ENCODE measurements at places on chromosomes 1 and 21. TPM values are rescaled to one million over a fixed set of nuclear protein-coding genes. Genes with fewer than 3 reads are reported as not detected.

The CEP85 gene
- 18.0 TPM for total RNA-seq

The LHX4 gene
- total RNA-seq = 0.34 TPM

DNA sequence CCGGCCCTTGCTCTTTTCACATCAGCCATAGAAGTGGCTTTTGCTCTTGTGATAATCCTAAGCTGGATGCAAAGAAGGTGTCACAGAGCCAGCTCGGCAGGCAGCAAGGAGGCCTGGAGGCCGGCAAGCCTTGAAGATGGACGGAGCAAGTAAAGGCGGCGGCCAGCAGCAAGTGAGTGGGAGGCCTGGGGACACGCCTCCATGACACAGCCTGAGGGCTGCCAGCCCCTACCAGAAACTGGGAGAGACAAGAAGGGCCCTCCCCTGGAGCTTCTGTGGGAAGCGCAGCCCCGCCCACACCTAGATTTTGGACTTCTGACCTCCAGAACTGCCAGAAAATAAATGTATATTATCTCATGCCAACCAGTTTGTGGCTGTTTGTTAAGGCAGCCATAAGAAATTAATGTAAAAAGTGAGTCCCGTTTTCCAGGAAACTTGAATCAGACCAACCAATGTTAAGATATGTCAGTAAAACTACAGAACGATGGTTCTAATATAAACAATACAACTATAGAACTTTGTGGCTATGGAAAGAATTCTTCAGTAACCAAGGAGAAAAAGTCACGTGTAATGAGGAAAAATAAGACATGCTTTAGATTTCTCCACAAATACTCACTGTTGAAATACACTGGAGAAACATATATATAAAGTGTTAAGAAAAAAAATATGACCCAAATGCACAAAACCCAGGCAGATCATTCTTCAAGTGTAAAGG lies 49.9 kb downstream of the BACE2 start:
- DNase-seq = no peak

DNA sequence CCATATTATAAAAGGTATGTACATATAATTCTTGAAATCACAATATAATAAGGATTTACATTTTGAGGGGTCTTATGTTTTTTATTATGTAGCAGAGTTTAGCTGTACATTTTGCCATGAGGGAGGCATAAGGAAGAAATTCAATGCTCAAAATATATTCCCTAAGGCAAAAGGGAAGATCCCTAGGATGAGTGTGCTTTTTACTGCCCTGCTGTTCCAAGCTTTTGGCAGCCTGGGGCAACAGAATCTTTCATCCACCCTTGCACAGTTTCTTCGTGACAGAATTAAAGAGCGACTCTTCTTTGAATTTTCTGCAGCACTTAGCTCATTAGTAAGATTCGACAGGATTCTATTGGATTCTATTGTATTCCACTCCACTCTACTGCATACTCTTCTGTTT lies 39.5 kb upstream of the DAB1 start:
- DNase-seq = no peak

DNA sequence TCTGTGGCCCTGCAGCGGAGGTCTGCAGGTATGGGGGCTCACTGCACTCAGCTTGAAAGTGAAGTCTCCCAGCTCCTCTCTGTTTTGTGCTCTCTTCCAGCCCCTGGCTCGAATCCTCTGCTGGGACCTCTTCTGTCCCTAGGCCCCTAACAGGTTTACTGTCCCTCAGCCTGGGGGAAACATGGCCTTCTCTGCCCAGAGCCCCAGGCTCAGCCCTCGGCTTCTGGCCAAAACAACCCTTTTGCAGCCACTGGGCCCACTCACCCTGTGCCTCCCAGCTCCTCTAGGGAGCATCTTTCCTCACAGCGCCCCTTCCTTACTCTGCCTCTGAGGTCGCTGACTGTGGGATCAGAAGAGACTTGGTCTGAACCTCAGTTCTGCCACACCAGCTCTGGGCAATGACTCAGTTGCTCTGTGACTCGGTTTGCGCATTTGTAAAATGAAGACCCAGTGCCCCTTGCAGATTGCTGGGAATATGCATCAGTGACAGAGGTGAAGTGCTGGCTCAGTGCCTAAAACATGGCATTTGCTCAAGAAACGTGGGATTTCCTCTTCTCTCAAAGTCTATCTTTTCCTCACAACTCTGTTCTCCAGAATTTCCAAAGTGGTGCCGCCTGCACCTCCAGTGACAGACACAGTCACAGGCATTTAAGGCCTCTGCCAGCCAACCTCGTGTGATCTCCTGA lies 26.5 kb upstream of the TENT5C start:
- DNase-seq = no peak
